Endodermal cell (in vitro differentiated cells): ENCODE measurements at places on chromosomes 2 and 18.

DNA sequence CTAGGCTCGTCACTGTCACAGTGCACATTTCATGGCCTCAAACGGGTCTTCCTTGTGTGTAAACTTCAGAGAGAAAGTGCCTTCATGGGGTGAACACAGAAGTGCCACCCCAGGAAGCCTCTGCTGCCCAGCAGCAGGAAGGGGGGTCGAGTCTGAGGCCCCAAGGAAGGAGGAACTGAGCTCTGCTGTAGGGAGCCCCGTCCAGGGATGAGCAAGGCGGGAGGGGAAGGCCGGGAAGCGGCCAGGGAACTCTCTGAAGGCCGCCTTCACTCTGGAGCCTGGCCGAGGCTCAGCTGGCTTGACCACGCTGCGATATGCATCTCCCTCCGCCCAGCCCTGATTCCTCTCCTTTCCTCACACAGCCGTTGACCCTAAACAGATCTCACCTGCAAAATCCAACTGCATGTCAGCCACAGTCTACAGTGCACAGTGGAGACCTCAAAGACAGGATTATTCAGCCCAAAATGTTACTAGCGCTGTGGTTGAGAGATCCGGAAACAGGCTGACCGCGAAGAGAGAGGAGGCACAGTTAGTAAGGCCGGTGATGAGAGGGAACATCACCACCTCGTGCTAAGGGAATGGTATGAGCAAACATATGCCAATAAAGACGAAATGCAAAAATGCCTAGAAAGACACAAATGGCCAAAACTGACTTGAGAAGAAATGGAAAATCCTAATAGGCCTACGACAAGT, 34.2 kb upstream of the CTDP1 start:
- DNase-seq: no peak

DNA sequence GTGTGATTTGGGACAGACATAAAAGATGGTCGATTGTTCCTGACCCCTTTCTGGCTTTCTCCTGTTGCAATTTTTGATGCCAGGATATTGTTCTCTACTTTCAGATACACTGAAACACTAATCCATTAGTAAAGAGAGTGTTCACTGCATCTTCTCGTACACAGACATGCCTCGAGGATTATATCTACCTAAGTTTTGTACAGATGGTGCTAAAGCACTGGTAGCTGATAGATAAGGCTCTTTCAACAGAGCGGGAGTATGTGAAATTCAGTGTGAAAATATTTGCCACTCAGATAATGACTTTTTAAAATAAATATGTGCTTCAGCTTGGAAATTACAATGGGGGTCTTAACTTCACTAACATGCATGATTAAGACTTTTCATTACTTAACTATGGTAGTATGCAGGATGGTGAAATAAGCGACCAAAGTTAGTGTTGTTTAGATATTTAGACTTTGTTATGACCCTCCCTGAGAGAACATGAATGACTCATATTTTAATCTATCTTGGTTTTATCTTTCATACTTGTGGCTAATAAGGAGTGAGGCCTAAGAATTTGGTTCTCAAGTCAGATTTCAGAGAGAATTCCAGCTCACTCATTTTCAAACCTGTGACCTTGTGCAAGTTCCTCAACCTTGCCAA, 474.9 kb downstream of the NRXN1 start:
- DNase-seq: no peak

- DNase-seq: no peak
Observed at GRCh38 chr2:152395572-152395971, 60.6 kb downstream of the FMNL2 start.

DNA sequence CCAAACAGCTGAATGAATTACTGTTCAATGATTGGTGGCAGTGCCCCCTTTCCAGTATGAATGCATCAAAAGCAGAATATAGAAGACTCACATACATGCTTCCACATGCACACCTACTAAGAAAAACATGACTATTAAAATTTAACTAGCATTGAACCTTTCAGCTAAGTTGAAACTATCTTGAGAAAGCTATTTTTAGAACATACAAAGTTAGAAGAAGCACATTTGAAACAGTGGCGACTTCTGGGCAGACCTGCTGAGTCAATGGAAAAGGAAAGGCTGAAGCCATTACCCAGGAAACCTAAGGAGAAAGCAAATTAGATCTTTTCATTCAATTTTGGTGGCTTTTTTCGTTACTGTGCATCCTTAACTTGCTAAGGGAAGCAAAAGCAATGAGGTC, 55.9 kb downstream of the PLA2R1 start:
- no peak for DNase-seq

DNA sequence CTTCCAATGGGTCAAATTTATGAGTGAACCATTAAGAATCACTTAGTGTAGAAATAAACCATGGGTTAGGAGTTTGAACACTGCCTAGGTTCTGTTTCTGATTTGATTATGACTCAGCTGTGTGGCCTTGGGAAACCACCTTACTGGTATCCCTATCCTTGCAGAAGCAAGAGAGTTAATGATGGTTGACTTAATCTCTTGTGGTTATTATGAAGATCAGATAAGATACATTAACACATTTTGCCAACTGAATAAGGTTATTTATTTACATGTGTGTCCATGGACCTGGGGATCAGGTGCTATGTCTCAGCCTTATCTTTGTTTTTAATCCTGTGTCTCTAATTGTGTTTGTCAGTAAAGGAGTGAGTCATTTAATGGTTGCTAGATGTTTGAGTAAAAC, 5.4 kb upstream of the KCNJ13 start:
- no peak for DNase-seq
